ENCODE measurements at places on chromosomes 2 and 18.

- DNase-seq = no peak
Observed at GRCh38 chr2:71778936-71779773, 325.8 kb downstream of the DYSF start.

DNA sequence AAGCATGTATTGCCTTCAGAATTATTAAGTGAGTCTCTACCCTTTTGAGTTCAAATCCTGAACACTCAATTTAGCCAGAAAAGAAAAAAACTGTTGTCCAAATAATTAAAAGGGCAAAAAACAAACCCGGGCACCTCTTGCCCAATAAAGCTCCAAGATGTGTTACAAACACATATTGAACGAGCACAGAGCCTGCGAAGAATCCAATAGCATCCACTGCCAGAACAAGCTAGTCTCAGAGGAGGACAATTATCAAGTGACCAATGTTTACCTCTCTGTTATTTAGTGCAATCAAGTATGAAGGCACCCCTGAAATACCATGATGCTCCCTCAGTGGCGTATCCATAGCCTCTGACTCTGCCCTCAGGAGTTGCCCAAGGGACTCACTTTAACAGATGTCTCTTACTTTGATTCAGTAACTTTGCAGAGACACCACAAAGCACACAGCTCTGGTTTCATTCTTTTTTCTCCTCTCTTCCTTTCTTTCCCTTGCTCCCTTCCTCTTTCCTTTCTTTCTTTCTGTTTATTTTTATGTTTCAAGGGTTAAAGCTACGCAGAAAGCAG is 93.5 kb upstream of the SPATS2L start:
- no peak for DNase-seq

GRCh38 chr2:235255693-235256092 is 238.2 kb upstream of the AGAP1 start:
- no peak for DNase-seq

DNA sequence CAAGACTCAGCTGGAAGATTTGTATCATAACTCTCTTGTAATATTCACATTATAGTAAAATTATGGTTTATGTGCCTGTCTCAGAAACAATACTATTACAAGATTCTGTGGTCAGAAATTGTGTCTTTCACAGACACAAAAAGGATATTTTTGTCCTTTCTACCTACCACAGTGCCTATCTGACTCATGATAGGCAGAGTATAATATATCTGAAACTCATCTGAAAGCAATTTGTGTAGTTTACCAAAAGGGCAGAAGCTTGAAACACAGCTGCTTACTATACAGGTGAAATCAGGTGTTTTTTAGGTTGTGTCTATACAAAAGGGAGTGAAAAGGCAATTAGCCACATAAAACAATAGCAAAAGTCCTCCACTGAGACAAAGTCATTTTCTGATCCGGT is 10.9 kb downstream of the TMEM200C start:
- DNase-seq = no peak

- no peak for DNase-seq
Observed at GRCh38 chr2:109511168-109511567, 102.6 kb downstream of the SEPTIN10 start.

DNA sequence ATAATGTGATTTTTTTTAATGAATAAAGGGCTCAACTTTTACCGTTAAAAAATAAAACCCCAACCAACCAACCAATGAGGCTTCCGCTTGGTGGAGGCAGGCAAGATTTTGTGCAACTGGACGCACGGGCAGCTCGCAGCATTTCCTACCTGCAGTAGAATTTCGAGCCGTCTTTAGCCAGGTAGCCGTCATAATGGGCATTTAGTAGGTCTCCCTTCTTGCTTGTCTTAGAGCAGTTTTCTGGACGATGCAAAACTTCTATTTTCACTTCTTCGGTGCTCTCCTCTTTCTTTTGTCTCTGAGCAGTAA is 316 bp downstream of the FKBP7 start:
- DNase-seq = no peak

GRCh38 chr2:4898706-4899105 is 793.5 kb upstream of the SOX11 start:
- DNase-seq = no peak

GRCh38 chr2:26432859-26433258 is 31.1 kb downstream of the DRC1 start:
- no peak for DNase-seq

DNA sequence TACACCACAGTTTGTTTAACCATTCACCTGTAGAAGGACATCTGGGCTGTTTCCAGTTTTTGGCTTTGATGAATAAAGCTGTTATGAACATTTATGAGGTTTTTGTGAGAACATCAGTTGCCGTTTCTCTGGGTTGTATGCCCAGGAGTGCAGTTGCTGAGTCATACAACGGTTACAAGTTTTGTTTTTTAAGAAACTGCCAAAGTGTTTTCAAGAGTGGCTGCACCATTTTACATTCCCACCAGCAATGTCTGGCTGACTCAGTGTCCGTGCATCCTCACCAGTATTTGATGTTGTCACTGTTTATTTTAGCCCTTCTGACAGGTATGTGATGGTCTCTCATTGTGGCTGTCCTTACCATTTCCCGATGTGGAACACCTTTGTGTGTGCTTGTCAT is 48.0 kb upstream of the GPR17 start:
- no peak for DNase-seq

DNA sequence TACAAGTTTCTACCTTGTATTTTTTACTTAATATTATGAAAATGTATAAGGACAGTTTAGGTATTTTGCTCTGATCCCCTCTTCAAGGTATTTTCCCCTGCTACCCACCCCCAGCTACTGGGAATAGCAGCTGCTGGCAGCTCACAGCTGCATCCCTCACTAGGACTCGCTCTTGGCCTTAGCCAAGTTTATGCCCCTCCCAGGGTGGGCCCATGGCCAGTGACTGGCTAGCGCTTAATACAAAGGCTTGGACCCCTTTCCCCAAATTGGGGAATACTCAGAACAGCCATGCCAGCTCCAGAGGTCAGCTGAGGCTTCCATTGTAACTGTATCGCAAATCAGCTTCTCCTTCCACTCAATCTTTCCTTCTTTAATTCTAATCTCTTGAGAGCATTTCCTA is 131.3 kb downstream of the GFPT1 start:
- no peak for DNase-seq

DNA sequence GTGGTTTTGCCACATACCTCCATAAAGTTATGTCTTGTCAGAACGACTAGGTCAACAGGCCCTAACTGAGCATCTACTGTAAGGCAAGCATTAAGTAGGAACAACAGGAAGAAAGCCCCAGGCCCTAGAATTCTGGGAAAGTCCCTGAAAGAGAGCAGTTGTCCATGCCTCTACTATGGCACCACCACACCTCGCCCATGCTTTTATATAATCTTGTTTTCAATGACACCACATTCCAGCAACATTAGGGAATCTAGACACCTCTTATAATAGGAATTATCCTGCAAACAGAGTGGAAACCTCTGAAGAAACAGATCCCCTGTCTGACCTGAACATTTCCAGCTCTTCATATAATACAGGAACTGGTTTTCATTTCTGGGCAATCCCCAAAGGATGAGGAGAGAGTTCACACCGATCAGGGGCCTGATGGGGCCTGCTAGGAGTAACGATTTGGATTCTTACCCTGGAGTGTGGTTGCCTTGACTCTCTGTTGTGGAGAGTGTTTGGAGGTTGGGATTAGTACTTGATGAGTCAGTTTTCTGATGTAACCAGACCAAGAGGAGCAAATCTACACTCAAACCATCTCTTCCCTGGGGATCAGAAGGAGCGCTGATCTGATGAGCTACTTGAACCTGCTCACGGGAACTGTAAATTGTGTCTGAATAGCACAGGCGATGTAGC is 31.9 kb upstream of the CEP68 start:
- DNase-seq = no peak

DNA sequence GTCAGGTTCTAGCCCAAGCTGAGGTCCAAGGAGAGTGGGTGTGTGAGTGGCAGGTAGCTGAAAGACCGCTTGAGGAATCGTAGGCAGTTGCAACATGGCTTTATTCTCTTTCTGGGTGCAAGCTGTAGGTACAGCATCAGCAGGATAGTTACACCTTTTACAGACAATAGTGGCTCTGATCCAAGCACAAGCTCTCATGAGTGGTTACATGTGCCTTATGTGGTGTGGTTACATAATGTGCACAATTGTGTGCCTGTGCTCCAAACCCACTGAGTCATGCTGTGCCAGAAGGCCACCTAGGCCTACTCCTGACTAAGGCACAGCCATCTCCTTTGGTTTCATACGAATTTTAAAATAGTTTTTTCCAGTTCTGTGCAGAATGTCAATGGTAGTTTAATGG is 227.6 kb downstream of the SATB2 start:
- no peak for DNase-seq

GRCh38 chr2:233426619-233427342 is 72.5 kb downstream of the DGKD start:
- DNase-seq = no peak

DNA sequence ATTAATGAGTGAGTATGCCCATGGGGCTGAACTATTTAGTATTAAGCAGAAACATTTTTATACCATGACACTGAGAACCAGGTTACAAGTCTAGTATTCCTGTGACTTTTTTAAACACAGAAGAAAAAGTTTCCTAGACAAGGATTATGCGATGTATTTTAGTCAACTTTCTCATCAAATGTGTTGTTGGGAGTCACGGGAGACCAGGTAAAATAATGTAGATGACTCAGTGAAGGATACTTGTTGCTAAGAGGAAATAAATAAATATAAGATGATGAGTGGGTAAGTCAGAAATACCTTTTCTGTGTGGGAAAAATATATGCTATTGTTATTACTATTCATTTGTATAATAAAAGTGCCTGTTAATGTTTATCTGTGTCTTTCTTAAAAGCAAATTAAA is 23.4 kb downstream of the MBD5 start:
- no peak for DNase-seq

GRCh38 chr2:220779931-220780330 is 792.2 kb downstream of the EPHA4 start:
- DNase-seq = no peak

GRCh38 chr2:120360307-120360855 is 14.4 kb downstream of the INHBB start:
- DNase-seq = no peak

GRCh38 chr2:191165176-191165643 is 14.4 kb upstream of the STAT4 start:
- DNase-seq = peak; percentile 28

GRCh38 chr2:227098162-227098515 is 65.9 kb downstream of the COL4A4 start:
- no peak for DNase-seq

GRCh38 chr2:134776836-134777235 is 58.0 kb upstream of the TMEM163 start:
- no peak for DNase-seq

DNA sequence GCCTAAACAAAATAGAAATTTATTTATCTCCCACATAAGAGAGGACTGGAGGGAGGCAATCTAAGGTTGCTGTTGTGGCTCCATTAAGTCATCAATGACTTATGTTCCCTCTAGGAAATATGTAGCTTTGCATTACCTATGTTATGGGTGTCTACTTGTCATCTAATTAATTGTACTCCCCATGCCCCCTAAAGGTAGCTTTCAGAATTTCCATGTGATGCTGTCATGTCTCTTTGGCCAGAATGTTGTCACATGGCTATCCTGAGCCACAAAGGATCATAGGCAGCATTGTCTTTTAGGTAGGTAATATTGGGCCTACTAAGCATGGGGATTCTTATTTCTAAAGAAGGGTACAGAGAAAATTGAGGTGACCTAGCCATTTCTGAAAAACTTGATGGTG is 935.6 kb upstream of the FANCL start:
- peak; percentile 10 for DNase-seq

- no peak for DNase-seq
Observed at GRCh38 chr2:26811261-26811660, 25.4 kb downstream of the CENPA start.

GRCh38 chr18:596288-596881 is 403 bp upstream of the CLUL1 start:
- peak; percentile 78 for DNase-seq

- DNase-seq = no peak
Observed at GRCh38 chr18:65227970-65228369, 522.8 kb upstream of the CDH7 start.

DNA sequence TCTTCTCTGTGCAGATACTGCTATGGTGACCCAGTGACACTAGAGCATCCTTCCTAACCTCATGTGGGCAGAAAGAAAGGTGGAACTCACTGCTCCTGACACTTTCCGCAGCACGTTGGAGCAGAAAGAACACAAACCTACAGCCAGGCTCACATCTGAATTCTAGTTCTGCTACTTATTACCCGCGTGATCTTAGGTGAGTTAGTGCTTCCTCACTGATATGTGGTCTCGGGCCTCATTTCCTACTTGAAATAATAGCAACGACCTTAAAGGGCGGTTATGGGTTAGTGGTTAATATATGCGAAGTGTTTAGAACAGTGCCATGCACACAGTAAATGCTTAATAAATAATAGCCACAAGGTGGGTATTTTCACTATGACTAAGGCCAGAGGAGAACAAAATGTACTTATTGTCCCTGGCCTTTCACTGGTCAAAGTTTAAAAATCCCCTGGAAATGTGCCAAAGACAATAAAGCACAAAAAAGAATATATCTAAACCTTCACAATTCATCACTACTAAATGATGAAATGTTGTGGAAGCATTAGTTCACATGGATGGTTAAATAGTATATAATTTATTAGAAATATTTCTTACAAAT is 66.6 kb downstream of the MYOM1 start:
- DNase-seq = no peak

DNA sequence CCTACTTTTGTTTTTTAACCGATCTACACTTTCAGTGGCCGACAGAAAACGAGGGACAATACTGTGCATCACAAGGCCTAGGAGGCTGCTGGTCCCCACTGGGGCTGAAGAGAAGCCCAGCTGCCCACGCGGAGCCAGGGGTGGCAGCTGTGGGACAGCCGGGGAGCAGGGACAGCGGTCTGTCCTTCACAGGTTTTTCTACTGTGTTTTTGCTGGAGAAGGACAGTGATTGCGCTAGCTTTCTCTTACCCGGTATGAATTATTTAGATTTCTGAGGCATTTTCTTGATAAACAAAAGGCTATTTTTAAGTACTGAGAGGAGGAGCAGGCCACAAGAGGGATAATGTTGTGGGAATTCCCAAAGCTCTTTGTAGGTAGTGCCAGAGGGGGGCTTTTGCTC is 219.8 kb downstream of the ATAD2B start:
- DNase-seq = no peak

DNA sequence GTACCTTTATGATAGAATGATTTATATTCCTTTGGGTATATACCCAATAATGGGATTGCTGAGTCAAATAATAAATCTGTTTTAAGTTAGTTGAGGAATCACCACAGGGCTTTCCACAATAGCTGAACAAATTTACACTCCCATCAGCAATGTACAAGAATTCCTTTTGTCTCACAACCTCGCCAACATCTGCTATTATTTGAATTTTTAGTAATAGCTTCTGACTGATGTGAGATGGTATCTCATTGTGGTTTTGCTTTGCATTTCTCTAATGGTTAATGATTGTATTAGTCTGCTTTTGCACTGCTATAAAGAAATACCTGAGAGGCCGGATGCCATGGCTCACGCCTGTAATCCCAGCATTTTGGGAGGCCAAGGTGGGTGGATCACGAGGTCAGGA is 1387.6 kb upstream of the ACVR2A start:
- no peak for DNase-seq

- DNase-seq = peak; percentile 97
Observed at GRCh38 chr18:48222118-48222517, 187.1 kb downstream of the ZBTB7C start.

GRCh38 chr2:15222856-15223255 is 338.3 kb downstream of the NBAS start:
- no peak for DNase-seq

- DNase-seq = peak; percentile 63
Observed at GRCh38 chr2:201057087-201057521, 14.4 kb downstream of the HYCC2 start.
